ENCODE measurements at places on chromosomes 4 and X.

DNA sequence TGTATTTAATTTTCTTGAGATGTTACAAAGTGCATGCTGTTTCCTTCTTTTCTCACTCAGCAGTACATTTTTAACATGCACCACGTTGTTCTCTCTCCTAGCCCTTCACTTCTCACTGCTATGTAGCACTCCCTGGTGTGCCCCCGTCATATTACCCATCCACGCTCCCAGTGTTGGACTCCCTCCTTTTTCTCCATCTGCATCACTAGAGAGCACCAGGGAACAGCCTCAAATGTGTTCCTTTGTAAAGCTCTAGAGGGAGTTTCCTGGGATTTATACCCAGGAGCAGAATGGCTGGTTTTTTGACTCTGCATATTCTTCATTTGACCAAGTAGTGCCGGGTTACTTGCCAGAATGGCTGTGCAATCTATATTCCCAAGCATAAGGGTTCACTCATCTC, 240.3 kb upstream of the ANXA3 start:
- no peak for DNase-seq

DNA sequence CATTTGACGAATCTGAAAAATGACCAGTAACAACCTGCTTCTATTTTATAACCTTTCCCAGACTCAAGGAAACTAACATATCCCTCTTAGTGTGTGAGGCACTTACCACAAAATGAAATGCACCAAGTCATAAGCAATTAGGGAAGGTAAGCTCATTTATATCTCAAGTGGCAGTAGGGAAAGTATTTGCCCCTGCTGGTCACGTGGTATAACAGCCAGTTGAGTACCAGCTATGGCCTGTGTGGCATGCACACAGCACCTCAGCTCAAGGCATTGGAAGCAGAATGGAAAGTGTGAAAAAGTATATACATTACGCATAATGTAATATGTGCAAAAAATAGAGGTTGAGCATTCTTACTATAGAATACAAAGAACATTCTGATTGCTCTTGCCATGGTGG, 178.3 kb upstream of the GYPA start:
- DNase-seq, result no peak

GRCh38 chr4:5168891-5169290, 117.6 kb downstream of the STK32B start:
- no peak for DNase-seq

DNA sequence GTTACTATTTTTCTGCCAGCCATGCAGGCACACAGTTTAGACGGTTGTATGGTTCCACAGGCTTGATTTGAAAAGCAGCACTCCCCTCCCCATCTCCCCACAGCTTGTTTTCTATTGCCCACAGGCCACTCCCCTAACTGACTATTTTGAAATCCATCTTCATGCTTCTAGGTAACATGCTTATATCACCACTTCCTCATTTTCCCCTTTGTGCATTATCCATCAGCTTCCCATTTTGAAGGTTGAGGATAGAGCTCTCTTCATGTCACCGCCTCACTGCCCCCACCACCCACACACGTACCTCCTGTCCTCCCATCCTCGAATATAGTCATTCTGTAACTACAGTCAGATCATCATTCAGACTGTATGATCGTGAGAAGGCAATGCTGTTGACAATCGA, 224.7 kb downstream of the MID1 start:
- no peak for DNase-seq

DNA sequence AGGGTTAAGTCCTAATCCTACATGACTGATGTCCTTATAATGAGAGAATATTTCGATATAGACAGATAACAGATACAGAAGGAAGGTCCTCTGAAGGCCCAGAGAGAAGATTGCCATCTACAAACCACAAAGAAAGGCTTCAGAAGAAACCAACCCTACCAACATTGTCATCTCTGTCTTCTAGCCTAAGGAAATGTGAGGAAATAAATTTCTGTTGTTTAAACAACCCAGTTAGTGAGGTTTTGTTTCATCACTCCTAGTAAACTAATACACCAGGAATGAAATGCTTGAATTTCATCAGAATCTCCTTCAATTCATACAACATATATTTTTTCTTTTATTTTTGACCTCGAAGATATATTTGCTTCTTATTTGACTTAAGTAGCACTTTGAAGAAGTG, 1527.8 kb downstream of the STIM2 start:
- DNase-seq, result no peak

GRCh38 chr4:2320152-2320551, 58.2 kb upstream of the MXD4 start:
- DNase-seq, result no peak

- DNase-seq, result no peak
Observed at GRCh38 chr4:5635826-5636195, 72.5 kb downstream of the EVC2 start.

DNA sequence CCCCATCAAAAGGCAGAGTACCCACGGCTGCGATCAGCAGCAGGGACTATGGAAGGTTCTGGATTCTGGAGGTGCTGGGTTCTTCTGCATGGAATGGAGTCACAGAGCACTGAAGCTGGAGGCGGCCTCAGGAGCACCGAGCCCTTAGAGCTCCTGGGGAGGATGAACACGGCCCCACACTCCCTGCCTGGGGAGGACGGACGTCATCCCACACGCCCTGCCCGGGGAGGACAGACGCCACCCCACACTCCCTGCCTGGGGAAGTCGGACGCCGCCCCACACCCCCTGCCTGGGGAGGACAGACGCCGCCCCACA, 9.9 kb downstream of the LRPAP1 start:
- no peak for DNase-seq

DNA sequence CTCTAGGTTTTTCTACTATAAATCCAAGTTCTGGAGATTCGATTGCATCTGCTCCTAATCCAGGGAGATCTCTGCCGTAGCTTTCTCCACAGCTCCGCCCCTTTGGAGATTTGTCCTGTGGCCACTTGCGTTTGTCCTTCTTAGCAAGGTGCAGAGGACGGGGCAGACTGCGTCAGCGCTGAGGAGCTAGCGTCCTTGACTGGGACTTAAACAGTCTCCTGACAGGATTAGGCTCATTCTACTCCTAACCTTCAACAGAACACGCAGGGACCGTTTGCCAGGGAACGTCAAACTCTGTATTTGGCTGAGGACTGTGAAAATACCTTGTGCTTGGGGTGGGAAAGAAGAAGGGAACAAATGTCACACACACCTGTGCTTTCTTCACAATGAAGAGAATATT, 38.6 kb downstream of the SORBS2 start:
- no peak for DNase-seq

DNA sequence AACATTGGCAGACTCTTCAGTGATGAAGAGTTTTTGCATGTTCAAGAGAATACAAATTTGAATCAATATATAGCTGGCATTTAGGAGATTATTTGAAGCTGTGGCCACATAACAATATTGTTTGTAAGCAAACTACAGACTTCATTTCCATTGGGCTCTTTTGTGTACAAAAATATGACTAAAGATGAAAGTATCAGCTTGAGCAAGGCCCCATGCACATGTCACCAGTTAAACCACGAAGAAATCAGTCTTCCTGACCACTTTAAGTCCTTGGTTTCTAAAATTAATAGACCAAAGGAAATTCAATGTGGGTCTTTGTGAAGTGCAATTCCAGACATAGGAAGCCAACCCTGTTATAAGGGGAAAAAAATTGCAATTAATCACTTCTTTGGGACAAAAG, 1664.6 kb upstream of the ADGRL3 start:
- DNase-seq, result no peak

DNA sequence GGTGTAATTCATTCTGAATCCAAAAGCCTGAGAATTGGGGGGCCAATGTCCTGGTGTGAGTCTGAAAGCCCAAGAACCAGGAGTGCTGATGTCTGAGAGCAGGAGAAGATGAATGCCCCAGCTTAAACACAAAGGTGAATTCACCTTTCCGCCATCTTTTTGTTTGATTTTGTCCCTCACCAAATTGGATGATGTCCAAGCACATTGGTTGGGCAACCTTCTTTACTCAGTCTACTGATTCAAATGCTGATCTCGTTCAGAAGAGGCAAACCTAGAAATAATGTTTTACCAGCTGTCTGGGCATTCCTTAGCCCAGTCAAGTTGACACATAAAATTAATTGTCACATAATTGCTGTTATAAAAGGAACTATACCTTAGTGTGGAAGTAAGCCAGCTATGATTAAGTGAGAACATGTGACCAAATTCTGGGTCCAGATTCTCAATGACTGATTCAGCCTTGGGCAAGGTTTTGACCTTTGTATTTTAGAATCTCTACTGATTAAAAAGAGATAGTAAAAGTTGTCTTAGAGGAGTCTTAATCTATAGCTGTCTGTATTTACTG, 34.5 kb upstream of the SLC4A4 start:
- no peak for DNase-seq

- DNase-seq, result no peak
Observed at GRCh38 chrX:11968991-11969390, 169.3 kb upstream of the FRMPD4 start.

DNA sequence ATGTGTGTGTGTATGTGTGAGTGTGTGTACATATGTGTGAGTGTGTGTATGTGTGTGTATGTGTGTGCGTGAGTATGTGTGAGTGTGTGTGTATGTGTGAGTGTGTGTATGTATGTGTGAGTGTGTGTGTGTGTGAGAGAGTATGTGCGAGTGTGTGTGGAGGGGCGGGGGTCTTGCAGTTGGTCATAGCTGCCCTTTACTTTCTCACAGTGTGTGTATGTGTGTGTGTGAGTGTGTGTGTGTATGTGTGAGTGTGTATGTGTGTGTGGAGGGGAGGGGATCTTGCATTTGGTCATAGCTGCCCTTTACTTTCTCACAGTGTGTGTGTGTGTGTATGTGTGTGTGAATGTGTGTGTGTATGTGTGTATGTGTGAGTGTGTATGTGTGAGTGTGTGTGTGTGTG, 74.8 kb upstream of the ENPP6 start:
- DNase-seq, result no peak

DNA sequence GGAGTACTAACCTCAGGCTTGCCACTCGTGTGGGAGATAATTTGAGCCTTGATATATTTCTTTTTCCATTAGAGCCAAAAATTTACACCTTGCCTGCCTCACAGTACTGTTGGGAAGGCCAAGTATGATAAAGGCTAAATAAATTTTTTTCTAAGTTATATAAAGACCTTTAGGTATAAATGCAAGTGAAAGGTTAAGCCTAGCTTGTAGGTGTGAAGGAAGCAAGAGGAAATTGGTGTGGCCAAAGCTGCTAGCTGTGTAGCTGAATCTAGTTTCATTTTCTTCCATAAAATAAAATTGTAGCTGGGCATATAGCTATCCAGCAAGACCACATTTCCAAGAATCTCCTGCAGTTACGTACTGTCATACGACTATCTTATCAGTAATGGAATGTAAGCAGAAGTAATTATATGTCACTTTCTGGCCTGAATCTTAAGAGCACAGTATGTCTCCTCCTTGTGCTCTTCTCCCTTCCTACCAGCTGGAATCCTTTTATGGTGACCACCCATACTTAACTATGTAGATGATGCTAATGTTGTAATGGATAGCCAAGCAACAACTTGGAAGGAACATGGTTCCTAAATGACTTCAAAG, 14.3 kb upstream of the GABRE start:
- no peak for DNase-seq

GRCh38 chr4:39043058-39043860, 11.1 kb upstream of the TMEM156 start:
- no peak for DNase-seq

DNA sequence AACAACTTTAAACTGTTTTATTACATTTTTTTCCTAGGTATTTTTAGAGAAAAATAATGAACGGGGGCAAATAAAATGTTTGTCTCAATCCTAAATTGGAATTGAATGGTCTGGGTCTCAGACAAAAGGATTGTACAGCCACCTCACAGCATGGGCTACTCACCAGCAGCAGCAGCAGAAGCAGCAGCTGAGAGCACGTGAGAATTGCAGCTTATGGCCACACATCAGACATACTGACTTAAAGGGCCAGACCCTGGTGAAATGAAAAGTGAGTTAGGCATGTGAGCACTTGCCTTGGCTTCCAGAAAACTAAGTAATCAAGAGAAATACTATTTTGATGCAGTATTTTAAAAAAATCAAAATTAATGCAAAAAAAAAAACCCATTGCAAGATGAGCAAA, 56.6 kb downstream of the AASDH start:
- no peak for DNase-seq

GRCh38 chr4:54005475-54005874, 58.9 kb downstream of the CHIC2 start:
- DNase-seq, result no peak

- DNase-seq, result no peak
Observed at GRCh38 chrX:150200820-150201287, 162.3 kb upstream of the MAMLD1 start.

DNA sequence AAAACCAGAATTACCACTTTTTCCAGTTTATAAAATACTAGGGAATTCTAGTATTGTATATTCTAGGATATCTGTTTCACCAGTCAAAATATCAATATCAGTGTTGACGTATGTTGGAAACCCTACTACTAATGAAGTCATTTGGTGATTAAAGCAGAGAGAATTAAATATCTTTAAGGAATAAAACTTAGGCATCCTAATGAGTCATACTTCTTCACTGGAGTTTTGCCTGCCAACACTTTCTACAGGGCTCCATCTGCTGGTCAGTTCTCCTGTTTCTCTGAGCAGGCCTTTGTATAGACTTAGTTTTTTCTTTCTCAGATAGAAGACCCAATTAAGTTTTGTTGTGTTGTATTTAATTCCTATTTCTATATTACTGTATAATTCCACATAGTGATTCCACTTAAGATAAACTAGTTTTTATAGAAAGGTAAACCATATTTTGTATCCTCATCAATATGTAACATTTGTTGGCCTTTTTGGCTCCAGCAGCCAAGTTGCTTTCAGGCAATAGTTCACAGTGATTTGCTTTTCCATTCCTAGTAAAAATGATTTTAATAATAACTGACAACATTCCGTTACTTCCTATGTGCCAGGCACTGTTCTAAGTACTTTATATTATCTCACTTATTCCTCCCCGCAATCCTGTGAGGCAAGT, 3.5 kb downstream of the AP1AR start:
- no peak for DNase-seq

GRCh38 chr4:101967697-101968346, 177.3 kb downstream of the BANK1 start:
- DNase-seq, result no peak

DNA sequence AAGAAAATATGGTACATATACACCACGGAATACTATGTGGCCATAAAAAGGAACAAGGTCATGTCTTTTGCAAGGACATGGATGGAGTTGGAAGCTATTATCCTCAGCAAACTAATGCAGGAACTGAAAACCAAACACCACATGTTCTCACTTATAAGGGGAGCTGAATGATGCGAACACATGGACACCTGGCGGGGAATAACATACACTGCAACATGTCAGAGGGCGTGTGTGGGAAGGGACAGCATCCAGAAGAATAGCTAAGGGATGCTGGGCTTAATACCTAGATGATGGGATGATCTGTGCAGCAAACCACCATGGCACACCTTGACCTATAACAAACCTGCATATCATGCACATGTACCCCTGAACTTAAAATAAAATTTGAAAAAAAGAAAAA, 19.5 kb upstream of the CNKSR2 start:
- DNase-seq, result no peak

- DNase-seq, result no peak
Observed at GRCh38 chrX:53171356-53171755, 53.7 kb downstream of the KDM5C start.

Data from stimulated activated CD4-positive, alpha-beta T cell treated with anti-CD3 and anti-CD28 coated beads, Interleukin-15, amount 100 ng/mL, for 1 hour (primary cell).